Fibroblast of lung (primary cell): ENCODE measurements at places on chromosomes 2 and 18.

- DNase-seq = no peak
These were observed 140.6 kb upstream of the GLI2 start for GRCh38 chr2:120594856-120595685.

DNA sequence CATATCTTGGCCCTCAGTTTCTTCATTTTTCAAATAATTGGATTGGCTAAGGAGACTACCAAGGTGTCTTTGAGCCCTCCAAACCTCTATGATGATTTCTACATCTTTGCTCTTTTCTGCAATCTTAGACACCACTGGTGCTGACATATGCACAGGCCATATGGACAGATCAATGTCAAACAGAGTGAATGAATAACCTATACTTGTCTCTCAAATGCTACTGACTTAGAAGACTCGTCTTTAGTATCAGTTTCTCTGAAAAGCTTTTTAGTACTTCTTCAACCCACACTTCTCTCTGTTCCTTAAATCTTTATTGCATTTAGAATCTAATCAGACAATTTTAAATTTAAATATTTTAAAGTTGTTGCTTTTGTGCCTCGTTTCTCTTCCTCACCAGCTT, 258.2 kb downstream of the LTBP1 start:
- no peak for DNase-seq

- no peak for DNase-seq
These were observed 40.2 kb downstream of the SCTR start for GRCh38 chr2:119483896-119484718.

DNA sequence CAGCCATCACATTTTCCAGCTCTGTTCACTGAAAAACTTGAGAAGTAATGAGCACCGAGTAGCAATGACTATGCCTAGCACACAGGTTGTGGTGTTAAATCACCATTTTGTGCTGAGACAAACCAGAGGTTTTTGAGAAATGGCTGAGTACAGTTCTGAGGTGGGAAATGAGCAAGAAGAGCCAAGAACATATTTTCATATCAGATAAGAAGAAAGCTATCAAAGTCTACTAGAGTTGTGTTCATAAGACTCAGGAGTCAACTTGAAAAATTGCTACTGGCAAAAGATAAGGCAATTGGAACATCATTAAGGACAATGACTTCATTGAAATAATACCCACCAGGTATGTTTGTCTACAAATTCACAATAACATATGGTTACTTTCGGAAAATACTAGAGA, 108.1 kb downstream of the RIT2 start:
- DNase-seq = peak; percentile 58

DNA sequence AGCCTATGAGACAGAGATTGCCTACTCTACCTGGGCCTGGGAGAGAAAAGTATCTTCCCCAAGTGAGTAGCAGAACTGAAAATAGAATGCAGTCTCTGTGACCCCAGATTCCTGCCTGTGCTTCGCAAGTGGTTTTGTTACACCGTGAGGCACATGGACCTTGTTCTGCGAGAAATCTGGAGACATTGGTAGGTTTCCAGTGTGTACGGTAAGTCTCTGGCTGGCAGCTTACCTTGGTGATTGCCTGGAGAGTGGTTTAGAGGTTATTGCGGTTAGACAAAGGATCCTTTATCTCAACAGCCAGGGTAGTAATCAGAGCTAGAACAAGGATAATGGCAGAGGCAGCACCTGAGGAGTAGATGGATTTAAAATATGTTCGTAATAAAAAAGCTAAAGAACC, 606.0 kb upstream of the GCFC2 start:
- DNase-seq = no peak

GRCh38 chr18:25921677-25922421, 168.6 kb downstream of the SS18 start:
- peak; percentile 7 for DNase-seq

GRCh38 chr2:3968736-3969135, 265.4 kb downstream of the DCDC2C start:
- no peak for DNase-seq

DNA sequence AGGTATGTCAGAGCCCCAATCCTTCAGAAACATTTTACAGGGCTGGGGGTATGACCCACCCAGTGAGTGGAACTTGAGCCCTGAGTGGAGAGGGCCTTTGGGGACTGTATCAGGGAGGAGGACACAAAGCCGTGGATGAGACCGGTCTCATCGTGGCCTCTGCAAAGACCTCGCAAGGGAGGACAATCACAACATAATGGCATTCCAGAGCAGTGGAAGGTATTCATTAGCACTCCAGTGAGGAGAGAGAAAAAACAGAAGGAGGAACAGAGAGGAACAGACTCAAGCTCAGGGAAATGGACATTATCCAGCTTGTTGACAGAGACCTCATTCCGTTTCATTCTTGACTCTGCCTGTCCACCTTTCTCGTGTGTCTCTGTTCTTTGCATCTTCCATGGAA, 38.8 kb upstream of the CTAGE1 start:
- no peak for DNase-seq

DNA sequence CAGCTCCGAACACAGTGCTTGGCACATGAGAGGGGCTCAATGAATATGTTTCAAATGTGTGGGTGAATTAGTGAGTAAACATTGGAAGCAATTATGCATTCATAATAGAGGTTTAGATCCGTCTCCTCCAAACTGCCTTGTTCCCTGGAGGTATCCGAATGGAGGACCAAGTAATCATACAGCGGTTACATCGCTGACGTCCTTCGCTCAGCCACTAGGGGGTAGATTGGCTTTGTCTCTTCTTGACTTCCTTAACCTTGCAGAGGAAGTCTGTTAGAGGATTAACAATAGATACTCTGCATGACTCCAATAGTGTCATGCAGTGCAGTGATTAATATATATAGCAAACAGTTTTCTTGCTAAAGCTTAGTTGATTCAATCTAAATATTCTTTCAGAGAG, 517.0 kb downstream of the PTPRM start:
- peak; percentile 65 for DNase-seq

- DNase-seq = peak; percentile 88
These were observed 159.8 kb upstream of the STK17B start for GRCh38 chr2:196331143-196331542.

DNA sequence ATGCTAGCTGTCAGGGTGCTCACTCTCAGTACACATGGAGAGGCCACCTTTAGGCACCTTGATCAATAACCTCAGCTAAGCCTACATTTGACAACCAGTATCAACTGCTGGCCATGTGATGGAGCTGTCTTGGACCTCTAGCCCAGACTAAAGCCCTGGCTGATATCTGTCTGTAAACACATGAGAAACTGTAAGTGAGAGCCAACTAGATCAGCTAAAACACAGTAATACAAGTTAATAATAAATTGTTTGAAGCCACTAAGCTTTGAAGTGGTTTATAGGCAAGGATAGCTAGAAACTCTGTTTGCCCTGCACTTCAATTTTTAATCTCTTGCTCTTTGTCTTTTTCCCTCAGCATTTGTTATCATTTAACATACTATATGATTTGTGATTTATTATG, 407.1 kb downstream of the SPAG16 start:
- no peak for DNase-seq

DNA sequence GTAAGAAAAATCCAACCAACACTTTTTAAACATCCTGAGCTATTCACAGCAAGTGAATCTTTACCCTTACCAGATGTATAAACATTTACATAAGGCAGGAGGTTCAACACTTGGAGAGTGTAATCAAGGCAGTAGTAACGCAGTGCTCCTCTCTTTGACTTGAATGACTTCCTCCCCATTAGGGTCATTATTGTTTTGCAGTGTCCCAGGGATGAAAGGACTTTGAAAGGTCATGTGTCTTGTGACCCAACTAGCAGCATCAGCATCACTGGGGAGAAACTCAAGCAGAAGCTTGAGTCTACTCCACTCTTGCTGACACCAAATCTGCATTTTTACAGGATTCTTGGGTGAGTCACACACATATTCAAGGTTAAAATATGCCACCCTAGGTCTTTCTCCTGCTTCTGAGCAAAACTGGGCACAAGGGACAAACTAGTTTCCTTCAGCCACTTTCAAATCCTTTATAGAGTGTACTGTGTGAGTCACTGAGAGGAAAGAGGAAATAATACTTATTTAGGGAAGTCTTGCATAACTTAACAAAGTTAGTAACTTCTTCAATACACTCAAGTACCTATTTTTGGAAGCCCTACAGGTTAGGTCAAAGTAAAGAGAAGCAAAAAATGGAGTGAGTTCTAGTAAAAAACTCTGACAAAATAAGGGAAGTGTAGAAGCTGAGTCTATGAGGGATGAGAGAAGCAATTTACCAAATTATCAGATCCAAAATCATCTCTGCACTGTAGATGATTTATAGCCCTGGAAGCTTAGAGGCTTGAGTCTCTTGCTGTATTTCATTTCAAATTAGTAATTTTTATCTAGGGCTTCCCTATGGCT, 51.0 kb upstream of the EML4 start:
- DNase-seq = peak; percentile 85

DNA sequence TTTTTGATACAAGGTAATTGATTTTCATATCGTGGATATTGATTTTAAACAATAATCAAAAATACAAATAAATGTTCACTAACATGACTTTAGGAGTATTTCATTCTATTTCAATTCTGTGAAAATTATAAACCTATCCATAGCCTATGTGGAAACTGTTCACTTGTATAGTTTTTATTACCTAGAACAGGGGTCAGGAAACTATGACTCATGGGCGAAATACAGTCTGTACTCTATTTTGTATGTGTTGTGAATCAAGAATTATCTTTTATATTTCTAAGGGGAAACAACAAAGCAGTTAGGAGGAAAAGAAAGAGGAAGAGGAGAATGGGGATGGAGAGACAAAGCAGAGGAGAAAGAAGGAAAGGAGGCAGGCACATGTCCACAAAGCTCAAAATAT, 181.7 kb upstream of the VRK2 start:
- DNase-seq = no peak

DNA sequence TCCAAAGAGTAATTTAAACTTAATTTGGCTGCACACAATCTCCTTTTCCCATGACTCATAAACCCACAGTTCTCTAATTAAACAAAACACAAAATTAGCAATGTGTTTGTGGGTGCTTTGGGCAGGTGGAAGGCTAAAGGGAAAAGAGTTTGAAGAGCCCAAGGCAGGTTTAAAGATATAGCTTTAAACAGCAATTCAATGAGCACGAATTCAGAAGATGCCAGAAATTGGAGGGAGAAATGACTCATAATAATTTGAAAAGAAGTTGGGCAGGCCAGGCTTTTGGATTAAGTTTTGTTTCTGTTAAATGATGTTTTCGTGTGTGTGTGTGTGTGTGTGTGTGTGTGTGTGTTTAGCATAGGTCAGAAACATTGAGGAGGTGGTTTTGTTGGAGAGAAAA, 594.8 kb upstream of the ZEB2 start:
- DNase-seq = peak; percentile 75

GRCh38 chr2:143218621-143219020, 89.4 kb downstream of the ARHGAP15 start:
- DNase-seq = no peak

DNA sequence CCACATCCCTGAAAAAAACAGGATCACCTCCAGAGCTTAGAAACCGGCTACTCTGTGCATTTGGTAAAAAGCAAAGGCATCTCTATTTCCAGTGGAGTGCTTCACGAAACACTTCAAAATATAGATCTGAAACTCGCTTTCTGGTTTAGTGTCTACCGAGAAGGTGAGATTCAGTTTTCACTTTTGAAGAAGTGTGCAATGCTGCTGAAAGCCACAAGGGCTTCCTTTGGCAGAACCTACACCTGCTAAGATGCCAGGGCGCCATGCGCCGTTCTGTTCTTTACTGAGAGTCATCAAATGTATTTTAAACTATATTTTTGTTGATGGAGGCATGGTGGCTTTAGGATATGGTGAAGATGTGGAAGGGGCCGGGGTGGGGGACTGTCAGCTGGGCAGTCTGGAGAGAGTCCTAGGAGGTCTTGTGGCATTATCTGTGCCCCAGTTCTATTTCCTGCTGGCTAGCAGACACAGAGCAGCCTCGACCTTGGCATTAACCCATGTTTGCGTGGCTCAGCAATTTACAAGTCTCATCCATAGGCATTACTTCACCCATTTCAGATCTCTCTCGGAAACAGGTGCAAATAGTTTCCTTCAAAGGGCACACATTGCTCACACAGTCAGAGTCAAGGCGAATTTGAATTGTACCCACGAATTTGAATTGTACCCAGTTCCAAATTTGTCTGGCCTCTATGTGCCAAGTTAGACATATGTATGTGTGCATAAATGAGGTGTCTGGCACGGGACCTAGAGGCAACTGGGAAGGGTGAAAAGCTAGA, 46.7 kb upstream of the KCNF1 start:
- no peak for DNase-seq

DNA sequence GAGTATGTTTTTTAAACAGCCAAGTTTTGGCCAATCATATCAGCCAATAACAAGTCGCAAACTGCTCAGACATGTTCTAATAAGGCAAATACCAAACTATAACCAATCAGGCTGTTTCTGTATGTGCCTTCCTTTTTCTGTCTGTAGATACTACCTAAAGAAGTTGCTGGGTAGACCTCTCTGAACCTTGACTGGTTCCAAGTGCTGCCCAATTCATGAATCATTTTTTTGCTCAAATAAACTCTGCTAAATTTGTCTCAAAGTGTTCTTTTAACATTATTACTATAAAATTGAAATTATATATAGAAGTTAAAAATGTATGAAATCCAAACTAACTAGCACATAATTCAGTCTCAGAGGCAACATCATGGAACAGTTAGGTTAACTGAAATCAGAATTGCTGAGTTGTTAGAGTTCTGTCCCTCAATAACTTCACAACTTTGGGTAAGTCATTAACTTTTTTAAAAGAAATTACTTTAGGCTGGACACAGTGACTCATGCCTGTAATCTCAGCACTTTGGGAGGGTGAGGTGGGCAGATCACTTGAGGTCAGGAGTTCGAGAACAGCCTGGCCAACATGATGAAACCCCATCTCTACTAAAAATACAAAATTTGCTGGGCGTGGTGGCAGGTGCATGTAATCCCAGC, 4.9 kb upstream of the TTC21B start:
- no peak for DNase-seq

GRCh38 chr2:69305712-69306392, 81.2 kb downstream of the GFPT1 start:
- no peak for DNase-seq

DNA sequence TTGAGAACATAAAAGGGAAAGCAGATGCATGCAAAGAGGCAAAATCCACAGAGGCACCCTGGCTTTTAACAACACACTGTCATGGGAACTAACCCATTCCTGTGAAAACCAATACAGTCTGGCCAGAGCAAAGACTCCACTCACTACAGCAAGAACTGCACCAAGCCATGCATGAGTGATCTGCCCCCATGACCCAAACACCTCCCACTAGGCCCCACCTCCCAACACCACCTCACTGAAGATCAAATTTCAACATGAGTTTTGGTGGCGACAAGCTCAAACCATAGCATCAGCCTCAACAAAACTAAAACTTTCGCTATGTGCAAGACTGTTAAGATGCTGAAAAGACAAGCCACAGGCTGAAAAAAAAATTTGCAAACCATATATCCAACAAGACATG, 162.8 kb downstream of the SMAD2 start:
- DNase-seq = no peak

GRCh38 chr2:176733698-176734430, 464.6 kb downstream of the MTX2 start:
- DNase-seq = no peak
